NCI-H1105 (cell line): ENCODE measurements at places on chromosomes 6 and 20.

- DNase-seq: no peak
These were observed 1226.8 kb upstream of the CITED2 start for GRCh38 chr6:140601021-140601808.

- no peak for DNase-seq
These were observed 8.4 kb downstream of the PSMA7 start for GRCh38 chr20:62134735-62135231.

DNA sequence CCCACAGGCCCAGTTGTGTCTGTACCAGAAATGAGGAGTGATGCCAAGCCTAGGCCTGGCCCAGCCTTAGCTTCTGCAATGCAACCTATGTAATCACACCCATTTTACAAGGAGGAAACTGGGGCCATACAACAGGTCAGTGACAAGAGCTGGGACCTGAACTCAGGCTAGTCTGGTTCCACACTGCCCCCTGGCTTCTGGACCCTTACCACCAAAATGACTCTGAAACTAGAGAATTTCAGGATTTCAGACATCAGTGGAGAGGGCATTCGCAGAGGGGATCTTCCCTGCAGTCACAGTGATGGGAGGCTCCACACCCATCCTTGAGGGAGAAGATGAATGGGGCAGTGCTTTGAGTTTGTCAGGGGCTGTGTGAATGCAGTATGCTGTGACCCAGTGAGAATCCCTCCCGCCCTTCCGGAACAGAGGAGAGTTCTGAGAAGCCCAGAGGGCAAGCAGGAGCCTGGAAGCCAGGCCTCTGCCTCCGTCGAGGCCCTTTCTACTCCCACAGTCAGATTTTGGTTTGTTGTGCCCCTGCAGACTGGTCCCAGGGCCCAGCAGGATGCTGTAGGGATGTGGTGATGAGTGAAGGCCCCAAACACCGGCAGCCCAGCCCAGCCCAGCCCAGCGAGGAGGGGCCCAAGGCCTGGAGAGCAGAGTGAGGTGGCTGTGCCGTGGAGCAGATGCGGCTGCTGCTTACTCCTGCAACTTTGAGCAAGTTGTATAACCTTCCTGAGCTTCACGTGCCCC, 48.1 kb upstream of the MYL9 start:
- no peak for DNase-seq

DNA sequence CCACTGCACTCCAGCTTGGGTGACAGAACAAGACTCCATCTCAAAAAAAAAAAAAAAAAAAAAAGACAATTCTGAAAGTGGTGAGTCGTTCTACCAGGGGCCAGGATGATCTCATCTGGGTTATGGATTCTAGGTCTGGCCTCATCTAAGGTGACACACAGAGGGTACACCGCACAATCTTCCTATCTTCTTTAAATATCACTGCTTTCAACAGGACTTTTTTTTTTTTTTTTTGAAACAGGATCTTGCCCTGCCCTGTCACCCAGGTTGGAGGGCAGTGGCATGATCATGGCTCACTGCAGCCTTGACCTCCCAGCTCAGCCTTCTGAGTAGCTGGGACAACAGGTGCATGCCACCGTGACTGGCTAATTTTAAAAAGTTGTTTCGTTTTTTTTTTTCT, 67.7 kb downstream of the SLC16A10 start:
- DNase-seq: no peak

GRCh38 chr6:65760285-65760684, 53.3 kb upstream of the EYS start:
- DNase-seq: no peak

GRCh38 chr20:49704932-49705336, 8.7 kb downstream of the B4GALT5 start:
- DNase-seq: peak; percentile 46
